ENCODE measurements at places on chromosomes 7 and 10.

DNA sequence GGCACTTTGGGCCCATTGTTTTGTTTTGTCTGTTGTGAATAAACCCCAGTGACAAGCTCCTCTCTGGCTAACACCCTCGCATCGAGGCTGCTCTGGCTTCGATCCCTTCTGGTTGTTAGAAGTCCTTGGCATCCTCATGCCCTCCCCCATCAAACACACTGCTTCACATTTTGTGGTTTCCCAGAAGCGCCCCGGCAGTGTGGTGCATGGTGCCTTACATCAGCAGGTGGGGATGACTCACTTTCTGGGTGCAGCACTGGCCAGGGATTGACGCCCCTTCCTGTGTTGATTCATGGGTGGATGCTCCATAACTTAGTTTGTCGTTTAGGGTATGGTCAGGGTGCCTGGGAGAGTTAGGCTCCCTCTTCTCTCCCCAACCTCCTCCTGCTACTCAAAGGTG is 51.4 kb downstream of the PLPP4 start:
- no peak for DNase-seq

DNA sequence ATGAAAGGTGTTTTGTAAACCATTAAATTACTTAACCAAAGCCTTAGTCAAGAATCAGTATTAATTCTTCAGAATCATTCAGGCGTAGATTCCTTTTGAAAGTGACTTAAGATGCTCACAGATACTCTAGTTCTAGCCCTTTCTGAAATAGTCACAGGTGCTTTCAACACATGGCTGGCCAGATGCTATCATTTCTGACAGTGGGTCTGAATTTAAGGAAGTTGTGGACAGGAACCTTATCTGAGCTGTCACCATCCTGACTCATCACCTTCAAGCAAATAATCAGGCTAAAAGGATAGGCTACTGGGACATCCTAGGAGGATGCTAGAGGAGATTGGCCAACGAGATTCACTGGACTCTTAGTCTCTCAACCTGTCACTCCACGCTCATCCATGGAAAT is 501.5 kb downstream of the LRMDA start:
- DNase-seq: no peak

DNA sequence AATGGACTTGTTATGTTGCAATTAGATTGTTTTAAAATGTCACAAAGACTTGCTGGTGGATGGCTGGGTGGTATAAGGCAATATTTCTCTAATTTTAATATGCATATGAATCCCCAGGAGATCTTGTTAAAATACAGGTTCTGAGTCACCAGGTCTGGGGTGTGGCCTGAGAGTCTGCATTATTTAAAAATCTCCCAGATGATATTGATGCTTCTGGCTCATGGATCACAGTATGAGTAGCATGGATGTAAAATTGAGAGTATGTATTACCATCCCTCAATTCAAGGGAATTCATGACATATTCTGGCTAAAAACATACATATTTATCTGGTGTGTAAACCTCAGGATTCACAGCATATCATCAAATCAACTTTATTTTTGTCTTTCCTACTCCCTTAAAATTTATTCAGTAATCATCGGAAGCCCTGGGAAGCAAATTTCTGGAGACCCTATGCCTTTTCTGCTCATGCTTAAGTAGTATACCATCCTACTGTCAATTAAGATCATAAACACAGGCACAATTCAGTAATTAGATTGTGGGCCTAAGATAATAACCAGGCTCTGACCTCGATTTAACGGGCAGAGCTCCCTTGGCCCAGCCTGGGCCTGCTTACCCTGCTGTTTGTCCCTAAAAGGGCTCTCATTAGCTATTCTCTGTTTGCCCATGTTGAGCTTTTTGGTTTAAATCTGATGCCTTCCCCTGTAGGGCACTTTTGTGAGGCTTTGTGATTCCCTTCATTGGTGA is 29.6 kb upstream of the ICA1 start:
- no peak for DNase-seq

DNA sequence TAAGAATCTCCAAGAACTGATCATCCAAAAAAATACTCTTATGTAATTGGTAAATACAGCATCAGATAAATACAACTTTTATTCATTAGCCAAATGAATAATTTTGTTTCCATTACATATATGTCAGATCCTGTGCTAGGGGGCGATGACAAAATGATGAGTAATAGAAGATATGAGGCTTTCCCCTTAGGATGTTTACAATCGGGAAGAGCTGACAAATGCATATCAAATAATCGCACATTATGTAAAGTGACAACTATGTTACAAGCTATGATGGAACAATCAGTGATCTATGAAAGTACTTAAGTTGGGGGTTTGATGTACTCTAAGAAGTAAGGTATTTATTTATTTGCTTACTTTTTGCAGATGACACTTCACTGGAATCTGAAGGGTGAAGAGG is 465.6 kb upstream of the VSTM2A start:
- DNase-seq: no peak

DNA sequence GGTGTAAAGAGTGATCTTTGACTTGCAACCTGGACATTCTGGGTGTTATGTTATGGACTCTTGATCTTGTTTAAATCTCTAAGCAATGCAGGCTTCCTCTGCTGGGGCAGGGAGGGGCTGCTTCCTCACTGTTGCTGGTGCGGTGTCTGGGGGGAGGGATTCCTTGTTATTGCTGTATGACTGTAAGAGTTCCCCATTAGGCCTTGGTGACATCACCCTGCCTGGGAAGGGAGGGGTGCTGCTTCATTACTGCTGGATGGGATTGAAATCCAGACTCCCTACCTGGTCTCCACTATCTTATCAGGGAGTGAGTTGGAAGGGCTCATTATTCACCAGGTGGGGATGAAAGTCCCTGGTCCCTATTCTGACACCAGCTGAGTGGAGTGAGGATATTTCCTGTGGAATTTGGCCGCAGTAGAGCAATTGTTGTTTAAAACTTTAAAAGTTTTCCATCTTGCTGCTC is 8.8 kb downstream of the OGDH start:
- no peak for DNase-seq

Measured in stimulated activated CD8-positive, alpha-beta memory T cell treated with anti-CD3 and anti-CD28 coated beads, Interleukin-7, amount 100 ng/mL, for 1 hour (primary cell).